ENCODE measurements at places on chromosomes 3 and 15. TPM values are rescaled to one million over a fixed set of nuclear protein-coding genes. Genes with fewer than 3 reads are reported as not detected.

Gene LRRC31
- not detected for total RNA-seq

Gene IQCH
- 2.9 TPM for total RNA-seq

Gene CSPG5
- 0.26 TPM for total RNA-seq

Gene BLM
- 0.26 TPM for total RNA-seq

Gene TUBGCP4
- 17.4 TPM for total RNA-seq

Gene LRTM1
- total RNA-seq, result not detected

Gene IL5RA
- not detected for total RNA-seq

Gene CACNA2D3
- total RNA-seq, result 0.13 TPM

Gene CCDC191
- total RNA-seq, result 1.6 TPM

Gene IGSF11
- total RNA-seq, result 0.13 TPM

Gene PODXL2
- total RNA-seq, result 1.8 TPM

Gene ALAS1
- total RNA-seq, result 32.1 TPM

Gene HRH1
- 3.7 TPM for total RNA-seq

Gene SELENOT
- 167 TPM for total RNA-seq

Gene CD96
- total RNA-seq, result not detected

Gene ARL14
- 0.26 TPM for total RNA-seq

Gene ZKSCAN7
- total RNA-seq, result 2.9 TPM

Gene SMCO1
- total RNA-seq, result not detected

Gene ERC2
- total RNA-seq, result 0.13 TPM

Gene CISH
- total RNA-seq, result 0.26 TPM

Gene SUSD5
- total RNA-seq, result not detected

Gene ZIC1
- not detected for total RNA-seq

Gene SEMA5B
- under 0.01 TPM for total RNA-seq

Gene GREM1
- 3.7 TPM for total RNA-seq

Gene GOLGA8G
- total RNA-seq, result not detected

Gene FBXO40
- not detected for total RNA-seq

Gene CCRL2
- 0.26 TPM for total RNA-seq

Gene NANOGP8
- not detected for total RNA-seq

Gene SOX14
- not detected for total RNA-seq

Gene TERC
- 118 TPM for total RNA-seq

Gene CIP2A
- total RNA-seq, result 0.79 TPM

Gene PCOLCE2
- total RNA-seq, result 1.1 TPM

Gene PPP1R14D
- total RNA-seq, result not detected

Gene CCNDBP1
- 39.0 TPM for total RNA-seq

Gene NMNAT3
- 3.9 TPM for total RNA-seq

Gene IMPG2
- total RNA-seq, result 0.13 TPM

Gene SPINK8
- total RNA-seq, result not detected

Gene ARL6
- 3.6 TPM for total RNA-seq

Gene SATB1
- total RNA-seq, result 15.0 TPM

Gene HYAL1
- total RNA-seq, result 8.3 TPM

Gene AMT
- total RNA-seq, result 2.2 TPM

Gene SLC12A1
- not detected for total RNA-seq

Gene PGBD4
- total RNA-seq, result 1.8 TPM

Gene ARGFX
- not detected for total RNA-seq
